PC-3 (cell line): ENCODE measurements at places on chromosomes 7 and 10. TPM values are rescaled to one million over a fixed set of nuclear protein-coding genes. Genes with fewer than 3 reads are reported as not detected.

DNA sequence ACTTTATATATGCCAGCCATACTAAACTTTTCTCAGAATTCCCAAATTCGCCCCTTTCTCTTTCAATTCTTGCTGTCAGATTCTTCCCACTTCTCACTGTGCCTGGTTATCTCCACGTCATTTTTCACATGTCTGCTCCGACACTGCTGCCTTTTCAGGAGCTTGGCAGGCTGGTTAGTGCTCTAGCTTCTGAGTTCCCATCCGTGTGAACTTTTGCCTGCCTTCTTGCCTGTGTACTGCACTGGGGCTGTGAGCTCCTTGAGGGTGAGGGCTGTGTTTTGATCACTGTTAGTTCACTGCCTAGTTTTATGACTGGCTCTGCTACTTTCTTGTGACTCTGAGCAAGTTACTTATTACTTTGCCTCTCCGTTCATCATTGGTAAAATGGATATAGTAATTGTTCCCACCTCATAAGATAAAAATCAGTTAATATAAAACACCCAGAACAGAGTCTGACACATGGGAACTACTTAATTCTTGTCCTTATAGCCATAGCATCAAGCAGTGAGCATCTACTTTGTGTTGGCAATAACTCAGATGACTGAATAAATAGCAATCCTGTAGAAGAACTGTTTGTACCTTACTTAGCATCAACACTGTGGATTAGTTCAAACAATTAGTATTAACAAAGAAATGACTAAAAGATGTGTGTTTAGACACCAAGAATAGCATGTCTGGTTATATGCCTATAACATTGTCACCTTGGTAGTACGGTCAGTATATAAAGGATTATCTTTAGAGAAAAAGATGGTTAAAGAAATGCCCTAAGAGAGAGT, 5.5 kb downstream of the GSTO1 start:
- DNase-seq, result no peak

DNA sequence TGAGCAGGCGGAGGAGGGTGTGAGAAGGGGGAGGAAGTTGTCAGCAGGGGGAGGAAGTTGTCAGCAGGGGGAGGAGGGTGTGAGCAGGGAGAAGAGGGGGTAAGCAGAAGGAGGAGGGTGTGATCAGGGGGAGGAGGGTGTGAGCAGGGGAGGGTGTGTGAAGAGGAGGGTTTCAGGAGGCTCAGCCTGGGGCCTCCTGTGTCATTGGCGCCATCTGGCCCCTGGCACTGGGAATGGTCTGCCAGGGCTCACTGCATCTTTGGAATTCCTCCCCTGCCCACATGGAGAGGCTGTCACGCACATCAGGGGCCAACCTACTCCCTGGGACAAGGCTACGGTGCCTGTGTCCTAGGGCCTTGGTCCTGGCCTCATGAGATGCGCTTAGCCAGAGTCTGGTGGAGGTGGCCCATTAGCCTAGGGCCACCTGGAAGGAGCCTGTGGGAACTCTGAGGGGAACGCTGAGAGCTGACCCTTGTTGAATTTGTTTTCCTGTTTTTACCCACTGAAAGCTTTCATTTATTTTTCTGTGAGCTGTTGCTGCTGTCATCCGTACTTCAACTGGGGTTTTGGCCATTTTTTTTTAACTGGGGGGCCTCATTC, 18.0 kb downstream of the CAMK2B start:
- peak; percentile 71 for DNase-seq

GRCh38 chr7:4838626-4839334, 23.1 kb downstream of the PAPOLB start:
- no peak for DNase-seq

- no peak for DNase-seq
Measured at GRCh38 chr7:27484451-27484850, 178.2 kb downstream of the HIBADH start.

GRCh38 chr10:51073453-51074237, 642 bp upstream of the PRKG1 start:
- peak; percentile 74 for DNase-seq

HACD1 gene
- total RNA-seq, result 14.9 and 15.3 TPM in 2 replicates
